T-helper 17 cell (primary cell): ENCODE measurements at places on chromosomes 5 and 9.

DNA sequence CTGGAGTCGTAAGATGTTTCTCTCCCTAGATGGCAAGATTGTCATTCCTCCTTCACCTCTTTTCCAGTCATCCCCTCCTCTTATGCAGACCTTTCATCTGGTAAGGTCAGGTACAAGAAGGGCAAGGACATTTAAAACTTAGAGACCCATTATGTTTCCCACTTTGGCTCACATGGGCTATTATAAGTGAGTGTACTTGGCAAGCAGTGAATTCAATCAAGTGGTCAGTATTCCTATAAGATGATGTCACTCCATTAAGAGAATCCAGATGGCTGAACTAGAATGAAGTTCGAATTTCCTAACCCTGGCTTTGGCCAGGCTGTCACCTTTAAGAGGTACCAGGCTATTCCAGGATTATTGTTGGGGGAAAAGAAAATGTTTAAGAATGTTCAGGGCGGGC, 32.2 kb downstream of the ZNF131 start:
- no peak for DNase-seq

- no peak for DNase-seq
These were observed 57.9 kb upstream of the CTSV start for GRCh38 chr9:97096793-97097192.

DNA sequence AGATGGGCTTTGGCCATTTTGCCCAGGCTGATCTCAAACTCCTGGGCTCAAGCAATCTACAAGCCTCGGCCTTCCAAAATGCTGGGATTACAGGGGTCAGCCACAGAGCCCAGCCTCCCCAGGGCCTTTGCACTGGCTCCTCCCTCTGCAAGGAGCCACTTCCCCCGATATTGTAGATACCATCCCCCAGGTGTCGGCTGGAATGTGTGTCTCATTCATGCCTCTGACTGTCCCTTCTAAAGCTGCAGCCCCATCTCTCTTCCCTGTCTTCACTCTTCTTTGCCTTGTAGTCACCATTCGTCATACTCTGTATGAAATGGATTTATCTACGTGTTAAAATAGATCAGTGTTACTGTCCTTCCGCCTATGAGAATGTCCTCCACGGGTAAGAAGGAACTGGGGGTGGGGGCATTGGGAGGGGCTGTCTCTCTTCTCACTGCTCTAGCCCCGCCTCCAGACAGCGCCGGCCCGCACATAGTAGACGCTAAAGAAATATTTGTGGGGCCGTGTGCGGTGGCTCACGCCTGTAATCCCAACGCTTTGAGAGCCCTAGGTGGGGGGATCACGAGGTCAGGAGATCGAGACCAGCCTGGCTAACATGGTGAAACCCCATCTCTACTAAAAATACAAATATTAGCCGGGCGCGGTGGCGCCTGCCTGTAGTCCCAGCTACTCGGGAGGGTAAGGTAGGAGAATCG, 68.5 kb downstream of the LMX1B start:
- DNase-seq: no peak

GRCh38 chr5:67221487-67222242, 25.1 kb upstream of the CD180 start:
- DNase-seq: no peak

DNA sequence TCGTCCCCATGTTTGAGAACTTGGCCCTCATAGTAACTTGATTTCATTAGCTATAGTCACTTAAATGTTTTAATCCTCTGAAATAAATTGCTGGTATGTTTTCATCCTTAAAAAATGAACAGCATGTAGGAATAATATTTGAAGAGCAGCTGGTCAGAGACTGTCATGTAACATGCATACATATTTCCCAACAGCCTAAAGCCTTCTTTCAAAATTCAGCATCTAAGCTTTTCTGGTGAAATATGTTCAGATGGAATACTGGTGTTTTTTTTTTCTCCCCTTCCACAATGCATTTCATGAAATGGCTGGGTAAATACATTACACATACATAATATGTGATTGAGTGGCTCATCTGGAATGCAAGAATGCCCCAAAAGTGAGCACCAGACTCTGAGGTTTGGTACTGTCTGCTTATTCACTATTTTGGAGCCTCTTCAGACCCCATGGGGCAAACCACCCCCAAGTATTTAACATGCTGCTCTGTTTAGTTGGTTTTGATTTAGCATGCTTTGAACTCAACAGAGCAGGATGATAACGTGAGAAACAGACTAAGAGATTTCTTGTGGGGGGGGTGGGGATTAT, 94.0 kb downstream of the SMARCA2 start:
- no peak for DNase-seq

- DNase-seq: no peak
These were observed 25.8 kb downstream of the FBXL7 start for GRCh38 chr5:15525703-15526275.

DNA sequence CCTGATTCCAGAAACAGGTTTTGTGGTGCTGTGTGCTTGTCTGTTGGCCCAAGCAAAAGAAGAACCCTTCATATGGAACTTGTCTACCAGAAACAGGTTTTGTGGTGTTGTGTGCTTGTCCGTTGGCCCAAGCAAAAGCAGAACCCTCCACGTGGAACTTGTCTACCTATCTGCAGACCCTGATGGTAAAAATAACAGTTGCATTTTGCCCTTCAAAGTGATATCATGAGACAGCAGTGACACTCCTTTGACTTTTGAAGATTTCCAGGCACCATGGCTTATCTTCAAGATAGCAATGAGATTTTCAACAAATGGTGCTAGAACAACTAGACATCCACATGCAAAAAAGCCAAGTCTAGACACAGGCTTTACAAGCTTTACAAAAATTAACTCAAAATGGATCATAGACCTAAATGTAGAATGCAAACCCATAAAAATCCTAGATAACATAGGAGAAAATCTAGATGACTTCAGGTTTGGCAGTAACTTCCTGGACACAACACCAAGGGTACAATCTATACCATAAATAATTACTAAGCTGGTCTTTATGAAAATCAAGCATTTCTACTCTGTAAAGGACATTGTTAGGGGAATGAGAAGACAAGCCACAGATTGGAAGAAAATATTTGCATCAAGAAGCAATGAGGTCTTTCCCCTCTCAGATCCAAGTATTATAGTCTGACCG, 16.8 kb downstream of the MACROH2A1 start:
- DNase-seq: no peak

GRCh38 chr5:171386006-171386671, 1.5 kb upstream of the NPM1 start:
- DNase-seq: no peak

- DNase-seq: no peak
These were observed 11.1 kb downstream of the CAMSAP1 start for GRCh38 chr9:135896205-135896604.

GRCh38 chr5:151770383-151771258, 1.1 kb upstream of the G3BP1 start:
- DNase-seq: peak; percentile 14

- DNase-seq: no peak
These were observed 83.9 kb downstream of the DCP2 start for GRCh38 chr5:113060408-113061025.

DNA sequence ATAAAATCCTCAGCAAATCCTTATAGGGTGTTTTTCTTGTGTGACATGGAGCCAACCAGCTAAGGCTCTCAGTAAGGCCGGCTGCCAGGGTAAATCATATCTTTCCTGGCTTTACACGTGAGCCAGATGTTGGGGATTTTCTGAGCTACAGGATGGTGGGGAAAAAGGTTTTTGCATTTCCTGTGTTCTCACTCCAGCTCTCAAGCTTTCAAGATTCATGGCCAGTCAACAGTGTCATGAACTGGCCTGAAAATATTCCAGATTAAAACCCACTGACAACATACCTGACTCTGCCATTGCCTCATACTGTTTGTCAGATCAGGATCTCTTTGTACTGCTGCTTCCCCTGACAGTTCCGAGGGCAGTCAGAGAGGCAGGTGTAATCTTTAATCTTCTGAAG, 306.9 kb downstream of the GLIS3 start:
- DNase-seq: no peak

DNA sequence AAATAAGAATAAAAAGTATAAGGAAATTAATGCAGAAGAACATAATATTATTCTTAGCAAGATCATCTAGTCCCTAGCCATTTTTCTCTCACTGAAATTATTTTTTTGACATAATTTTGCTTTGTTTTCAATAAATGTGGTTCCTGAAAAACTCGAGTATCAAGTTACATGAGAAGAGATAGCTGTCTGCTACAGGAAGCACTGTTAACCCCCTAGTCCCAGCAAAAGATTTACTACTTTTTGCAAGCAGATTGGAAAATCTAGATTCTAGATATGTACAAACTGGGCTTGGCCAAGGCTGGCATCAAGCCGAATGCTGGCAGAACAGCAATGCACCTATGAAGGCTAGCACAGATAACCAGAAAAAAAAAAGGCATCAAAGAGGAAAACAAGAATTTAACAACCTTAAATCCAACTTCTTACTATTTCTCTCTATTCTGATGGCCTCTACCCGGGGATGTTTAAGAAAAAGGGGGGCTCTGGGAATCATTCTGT, 21.9 kb upstream of the ISCA1 start:
- no peak for DNase-seq

DNA sequence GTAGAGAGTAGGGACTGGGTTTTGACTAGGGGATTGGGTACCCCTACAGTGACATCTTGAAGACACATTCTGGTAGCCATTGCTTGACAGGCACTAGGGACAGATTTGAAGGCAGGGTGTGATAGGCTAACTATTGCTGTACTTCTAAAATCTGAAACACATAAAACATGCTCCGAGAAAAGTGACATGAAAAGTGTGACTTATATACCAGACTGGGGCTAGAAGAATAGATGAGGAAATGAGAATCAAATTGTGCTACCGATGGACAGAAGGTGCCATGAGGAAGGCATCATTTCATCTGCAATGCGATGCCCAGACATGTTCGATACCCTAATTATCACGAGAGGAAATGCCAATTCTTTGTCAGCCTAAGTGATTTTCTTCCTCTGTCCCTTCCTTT, 475.8 kb downstream of the SPOCK1 start:
- DNase-seq: no peak

GRCh38 chr5:130337179-130337888, 433.1 kb downstream of the CHSY3 start:
- no peak for DNase-seq

DNA sequence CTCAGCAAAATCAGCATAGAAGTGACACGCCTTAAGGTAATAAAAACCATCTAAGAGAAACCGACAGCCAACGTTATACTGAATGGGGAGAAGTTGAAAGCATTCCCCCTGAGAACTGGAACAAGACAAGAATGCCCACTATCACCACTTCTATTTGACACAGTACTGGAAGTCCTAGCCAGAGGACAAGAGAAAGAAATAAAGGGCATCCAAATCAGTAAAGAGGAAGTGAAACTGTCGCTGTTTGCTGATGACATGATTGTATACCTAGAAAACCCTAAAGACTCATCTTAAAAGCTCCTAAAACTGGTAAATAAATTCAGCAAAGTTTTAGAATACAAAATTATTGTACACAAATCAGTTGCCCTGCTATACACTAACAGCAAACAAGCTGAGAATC, 393.3 kb downstream of the KIF4B start:
- DNase-seq: no peak

DNA sequence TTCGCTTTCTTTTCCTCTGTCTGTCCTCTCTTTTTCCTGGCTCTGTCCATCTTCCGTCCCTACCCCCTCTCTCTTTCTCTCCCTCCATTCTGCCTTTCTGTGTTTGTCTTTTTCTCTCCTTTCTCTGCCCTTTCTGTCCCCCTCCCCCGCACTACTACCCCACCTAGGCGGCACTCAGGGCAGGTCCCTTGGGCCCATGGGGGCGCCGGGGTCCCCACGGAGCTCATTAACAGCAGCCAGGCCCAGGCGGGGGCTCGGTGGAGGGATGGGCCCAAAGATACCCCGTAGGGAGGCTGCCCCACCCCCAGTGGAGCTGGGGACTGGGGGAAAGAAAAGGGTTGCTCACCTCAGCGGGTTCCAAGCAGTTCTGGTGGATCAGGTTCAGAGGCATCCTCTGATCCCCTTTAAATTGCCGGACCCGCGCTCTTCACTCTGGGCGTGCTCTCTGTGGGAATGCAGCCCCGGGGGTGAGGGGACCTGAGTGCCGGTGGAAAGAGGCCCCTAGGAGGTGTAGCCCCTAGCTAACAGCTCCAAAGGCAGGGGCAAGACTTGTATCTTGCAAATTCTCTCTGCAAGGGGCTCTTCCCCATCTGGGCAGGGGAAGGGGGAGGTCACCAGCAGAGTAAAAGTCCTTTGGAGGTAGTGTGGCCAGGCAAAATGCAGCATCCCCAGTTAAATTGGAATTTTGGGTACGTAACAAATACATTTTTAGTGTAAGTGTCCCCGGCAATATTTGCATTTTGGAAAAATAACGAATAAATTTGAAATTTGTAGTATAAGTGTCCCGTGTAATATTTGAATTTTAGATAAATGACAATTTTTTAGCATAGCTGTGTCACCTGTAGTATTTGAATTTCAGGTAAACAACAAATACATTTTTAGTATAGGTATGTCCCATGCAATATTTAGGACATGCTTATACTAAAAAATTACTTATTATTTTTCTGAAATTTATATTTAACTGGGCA, 7.4 kb downstream of the LHX2 start:
- no peak for DNase-seq

- no peak for DNase-seq
These were observed 15.7 kb downstream of the TMC1 start for GRCh38 chr9:72537011-72537545.

- no peak for DNase-seq
These were observed 475.7 kb downstream of the ENC1 start for GRCh38 chr5:74164725-74165235.

DNA sequence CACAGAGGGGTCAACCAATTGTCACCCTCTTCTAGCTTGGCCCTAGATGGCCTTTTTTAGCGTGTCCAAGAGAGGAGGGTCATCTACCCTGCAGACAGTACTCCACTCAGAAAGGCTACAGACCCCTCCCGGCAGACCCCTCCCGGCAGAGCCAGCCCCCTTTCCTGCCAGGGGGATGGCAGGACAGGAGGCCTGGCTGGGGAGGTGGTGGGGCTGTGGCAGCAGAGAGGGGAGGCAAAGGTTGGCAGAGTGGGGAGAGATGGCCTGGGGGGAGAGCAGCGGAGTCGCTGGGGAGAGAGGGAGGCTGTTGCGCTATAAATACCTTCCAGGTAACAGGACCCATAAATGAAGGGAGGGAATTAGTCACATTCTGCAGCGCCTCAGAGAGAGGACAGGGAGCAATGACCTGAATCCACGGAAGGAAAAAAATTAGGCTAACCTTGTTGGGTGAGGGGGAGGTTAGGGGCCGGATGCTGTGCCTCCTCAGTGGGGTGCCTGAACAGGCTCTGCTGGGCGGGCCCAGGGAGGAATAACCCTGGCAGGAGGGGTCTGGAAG, 32.9 kb upstream of the PSD2 start:
- no peak for DNase-seq

- DNase-seq: no peak
These were observed 52.3 kb upstream of the RPL26L1 start for GRCh38 chr5:172906888-172907287.
